Activated T-cell treated with anti-CD3 and anti-CD28 coated beads for 24 hours (primary cell): ENCODE measurements at places on chromosomes 7 and 10.

DNA sequence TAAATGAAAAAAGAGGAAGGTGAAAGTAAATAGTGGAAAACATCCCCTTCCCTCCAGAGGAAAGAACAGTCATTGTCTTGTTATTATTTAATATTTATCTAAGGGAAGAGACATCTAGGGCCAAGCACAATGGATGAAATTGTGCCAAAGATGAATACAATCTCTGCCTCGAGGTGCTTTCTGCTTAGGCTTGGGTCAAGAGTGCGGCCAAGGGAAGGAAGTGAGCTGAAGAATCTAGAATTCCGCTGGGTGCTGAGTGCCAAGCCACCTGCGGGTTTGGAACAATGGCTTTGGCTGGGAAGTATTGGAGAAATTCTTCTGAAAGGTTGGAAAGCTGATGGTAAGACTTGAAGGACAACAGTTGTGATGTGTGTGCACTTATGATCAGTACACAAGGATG, 531.3 kb upstream of the FZD8 start:
- DNase-seq, result no peak

DNA sequence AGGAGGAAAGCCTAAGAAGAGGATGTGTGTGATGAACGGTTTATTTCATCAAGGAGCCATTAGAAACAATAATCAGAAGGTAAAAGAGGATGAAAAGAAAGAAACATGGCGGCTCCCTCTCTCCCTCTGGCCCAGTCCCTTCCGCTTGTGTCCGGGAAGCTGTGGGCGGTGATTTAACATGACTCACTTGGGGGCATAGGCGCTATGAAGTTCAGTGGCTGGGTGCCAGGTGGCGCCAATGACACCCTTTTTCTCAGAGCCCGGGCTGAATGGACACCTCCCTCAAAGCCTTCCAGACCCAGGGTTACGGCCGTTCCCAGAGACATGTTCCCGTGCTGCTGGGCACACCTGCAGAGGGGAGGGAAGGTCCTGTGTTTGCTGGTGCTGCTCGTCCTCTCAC, 244.0 kb downstream of the SKAP2 start:
- no peak for DNase-seq

GRCh38 chr7:50262916-50263690, 41.4 kb upstream of the IKZF1 start:
- no peak for DNase-seq

DNA sequence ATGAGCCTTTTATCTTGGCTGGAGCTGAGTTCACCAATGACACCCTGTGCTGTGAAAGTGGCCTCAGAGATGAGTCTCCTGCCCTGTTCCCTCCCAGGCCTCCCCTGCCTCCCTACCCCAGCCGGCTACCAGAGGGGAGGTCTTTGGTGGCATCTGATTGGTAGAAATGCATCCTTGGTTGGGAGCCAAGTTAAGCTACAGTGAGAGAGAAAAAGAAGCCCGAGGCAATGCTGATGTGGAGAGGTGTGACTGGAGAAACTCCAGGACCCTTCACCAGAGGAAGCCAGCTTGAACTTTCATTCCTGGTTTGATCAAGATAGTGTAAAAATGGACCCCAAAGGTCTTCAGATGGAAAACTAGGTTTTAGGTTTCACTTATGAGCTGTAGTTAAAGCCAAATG, 191.1 kb upstream of the TCF7L2 start:
- DNase-seq, result no peak

- DNase-seq, result no peak
Measured at GRCh38 chr7:81478664-81479063, 291.2 kb downstream of the HGF start.

GRCh38 chr7:110090110-110090820, 1000.7 kb upstream of the LRRN3 start:
- DNase-seq, result no peak

DNA sequence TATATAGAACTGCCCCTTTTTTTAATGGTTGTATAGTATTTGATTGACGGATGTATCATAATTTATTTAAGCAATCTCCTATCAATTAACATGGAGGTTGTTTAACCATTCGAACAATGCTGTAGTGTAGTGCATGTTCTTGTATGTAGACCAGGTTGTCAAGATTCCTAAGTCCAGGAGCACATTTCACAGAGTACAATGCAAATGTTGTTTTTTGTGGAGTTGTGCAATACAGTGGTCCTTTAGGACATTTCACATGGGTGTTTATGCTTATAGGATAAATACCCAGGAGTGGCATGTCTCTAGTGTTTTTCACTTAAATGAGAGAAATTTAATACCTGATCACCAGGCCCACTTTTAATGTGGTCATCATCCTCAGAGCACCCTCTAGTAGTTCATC, 8.1 kb downstream of the ASB4 start:
- no peak for DNase-seq

GRCh38 chr7:106369352-106369751, 84.6 kb upstream of the NAMPT start:
- no peak for DNase-seq

- no peak for DNase-seq
Measured at GRCh38 chr7:118003476-118003875, 130.2 kb upstream of the CTTNBP2 start.

- DNase-seq, result no peak
Measured at GRCh38 chr10:80894311-80894791, 356.6 kb downstream of the SH2D4B start.

DNA sequence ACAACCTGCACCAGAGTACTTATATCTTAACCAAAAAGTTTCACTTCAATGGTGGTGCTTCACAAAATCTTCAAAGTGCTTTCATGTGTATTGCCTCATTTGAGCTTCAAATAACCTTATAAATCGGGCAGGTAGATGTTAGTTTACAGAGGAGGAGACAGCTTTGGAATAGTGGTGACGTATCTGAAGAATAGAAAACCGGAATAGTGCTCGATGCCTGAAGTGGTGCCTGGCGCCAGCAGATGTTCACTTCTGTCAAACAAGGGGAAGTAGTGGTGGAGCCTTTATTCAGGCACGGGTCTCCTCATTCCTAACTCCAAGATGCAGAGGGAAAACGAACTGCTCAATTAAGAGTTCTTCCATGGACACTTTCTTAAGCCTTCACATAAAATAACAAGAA, 58.1 kb downstream of the NHLRC2 start:
- DNase-seq, result no peak
